ENCODE measurements at places on chromosomes 3 and 15. TPM values are rescaled to one million over a fixed set of nuclear protein-coding genes. Genes with fewer than 3 reads are reported as not detected.

Gene GPR62
- total RNA-seq = 0.19 TPM

Gene REC114
- not detected for total RNA-seq

Gene XPC
- total RNA-seq = 27.3 TPM

Gene JAGN1
- 26.8 TPM for total RNA-seq

GRCh38 chr15:68337826-68338225 lies 60.3 kb downstream of the FEM1B start:
- H3K4me1 ChIP-seq = no peaks in the 10 kb centered on the region
- no peaks in the 10 kb centered on the region for H3K27me3 ChIP-seq
- DNase-seq = no peak
- H3K27ac ChIP-seq = no peak overlapping the region
- H3K36me3 ChIP-seq = no peaks in the 10 kb centered on the region

Gene ADAMTS17
- 1.9 TPM for total RNA-seq

GRCh38 chr15:48006031-48006511 lies 114.7 kb upstream of the SLC24A5 start:
- no peak overlapping the region for H3K27ac ChIP-seq
- DNase-seq = no peak
- no peak overlapping the region for H3K4me3 ChIP-seq
- H3K36me3 ChIP-seq = no peaks in the 10 kb centered on the region

Gene MORC1
- not detected for total RNA-seq

Gene BOC
- total RNA-seq = 6.0 TPM

GRCh38 chr3:52341123-52341522 lies 25.0 kb downstream of the DNAH1 start:
- no peaks in the 10 kb centered on the region for H3K36me3 ChIP-seq
- no peaks in the 10 kb centered on the region for H3K4me1 ChIP-seq
- H3K4me3 ChIP-seq = no peak overlapping the region
- no peak overlapping the region for H3K27ac ChIP-seq
- H3K27me3 ChIP-seq = no peaks in the 10 kb centered on the region

Gene GOLGA6D
- total RNA-seq = 0.73 TPM

DNA sequence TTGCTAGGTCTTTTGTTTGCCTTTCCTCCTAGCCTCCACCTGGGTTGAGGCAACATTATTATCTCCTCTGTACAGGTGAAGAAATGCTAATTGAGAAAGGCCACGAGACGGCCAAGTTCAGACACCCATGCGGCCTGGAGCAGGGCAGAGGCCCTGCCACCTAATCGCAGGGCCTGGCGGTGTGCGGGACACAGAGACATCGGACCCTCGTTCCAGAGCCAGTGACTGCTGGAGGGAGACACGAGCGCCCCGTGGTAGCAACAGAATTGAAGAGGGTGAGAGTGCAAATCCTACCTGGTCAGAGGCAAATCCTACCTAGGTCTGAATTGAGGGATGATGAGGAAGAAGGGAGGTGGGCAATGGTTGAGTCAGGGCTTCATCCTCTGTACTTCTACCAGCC lies 113.8 kb upstream of the MEF2A start:
- H3K4me1 ChIP-seq = peaks cover 4% of the 10 kb centered on the region
- no peaks in the 10 kb centered on the region for H3K27me3 ChIP-seq
- H3K27ac ChIP-seq = no peak overlapping the region
- H3K36me3 ChIP-seq = no peaks in the 10 kb centered on the region
- DNase-seq = no peak

Gene CISH
- total RNA-seq = 1.9 TPM

- H3K27me3 ChIP-seq = peaks cover 26% of the 10 kb centered on the region
- H3K4me1 ChIP-seq = no peaks in the 10 kb centered on the region
- H3K27ac ChIP-seq = no peak overlapping the region
- no peak overlapping the region for H3K4me3 ChIP-seq
- DNase-seq = no peak
Observed at GRCh38 chr3:182121401-182121800, 409.7 kb downstream of the SOX2 start.

- no peaks in the 10 kb centered on the region for H3K4me1 ChIP-seq
- H3K27ac ChIP-seq = no peak overlapping the region
- H3K4me3 ChIP-seq = no peak overlapping the region
- DNase-seq = no peak
- no peaks in the 10 kb centered on the region for H3K27me3 ChIP-seq
- no peaks in the 10 kb centered on the region for H3K36me3 ChIP-seq
Observed at GRCh38 chr15:51931638-51932037, 39.9 kb downstream of the LEO1 start.

GRCh38 chr3:156417559-156418132 lies 137.3 kb downstream of the SSR3 start:
- H3K4me3 ChIP-seq = no peak overlapping the region
- H3K27ac ChIP-seq = no peak overlapping the region
- no peaks in the 10 kb centered on the region for H3K27me3 ChIP-seq
- DNase-seq = no peak

Gene NUTM1
- total RNA-seq = 0.61 TPM

DNA sequence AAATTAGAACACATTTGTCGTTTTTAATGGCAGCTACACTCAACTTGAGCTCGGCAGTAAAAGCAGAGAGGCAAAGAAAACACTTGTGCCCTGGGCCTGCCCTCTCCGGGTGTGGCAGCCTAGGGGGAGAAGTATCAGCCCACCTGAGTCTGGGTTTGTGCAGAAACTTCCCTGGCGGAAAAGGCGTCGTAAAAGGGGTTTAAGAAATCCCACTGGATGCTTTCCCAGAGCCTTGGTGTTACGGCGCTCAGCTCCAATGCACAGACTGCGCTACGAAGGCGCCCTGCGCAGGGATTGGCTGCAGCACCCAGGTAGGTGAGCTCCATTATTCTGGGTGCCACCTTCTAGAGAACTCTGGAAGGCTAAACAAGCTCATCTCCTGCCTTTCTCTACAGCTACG lies 461.5 kb upstream of the NR2F2 start:
- no peak overlapping the region for H3K4me3 ChIP-seq
- no peak overlapping the region for H3K27ac ChIP-seq
- no peaks in the 10 kb centered on the region for H3K36me3 ChIP-seq
- H3K27me3 ChIP-seq = no peaks in the 10 kb centered on the region

DNA sequence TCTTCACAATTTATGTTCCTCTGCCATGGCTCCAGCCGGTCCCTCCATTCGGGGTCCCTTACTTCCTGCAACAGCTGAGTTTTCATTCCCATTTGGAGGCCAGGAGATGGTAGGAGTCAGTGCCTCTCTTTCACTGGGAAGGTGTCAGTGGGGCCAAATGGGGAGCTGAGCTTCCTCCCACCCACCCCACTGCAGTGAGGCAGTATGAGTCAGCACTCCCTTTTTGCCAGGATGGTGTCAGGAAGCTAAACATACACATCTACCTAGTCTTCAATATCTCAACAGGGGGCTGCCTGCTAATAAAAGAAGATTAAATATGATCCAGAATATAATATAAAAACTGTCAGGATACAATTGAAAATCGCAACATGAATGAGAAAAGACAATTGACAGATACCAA lies 12.7 kb upstream of the ACTC1 start:
- no peaks in the 10 kb centered on the region for H3K27me3 ChIP-seq
- no peak overlapping the region for H3K27ac ChIP-seq
- no peaks in the 10 kb centered on the region for H3K4me1 ChIP-seq
- H3K4me3 ChIP-seq = no peak overlapping the region
- DNase-seq = no peak

DNA sequence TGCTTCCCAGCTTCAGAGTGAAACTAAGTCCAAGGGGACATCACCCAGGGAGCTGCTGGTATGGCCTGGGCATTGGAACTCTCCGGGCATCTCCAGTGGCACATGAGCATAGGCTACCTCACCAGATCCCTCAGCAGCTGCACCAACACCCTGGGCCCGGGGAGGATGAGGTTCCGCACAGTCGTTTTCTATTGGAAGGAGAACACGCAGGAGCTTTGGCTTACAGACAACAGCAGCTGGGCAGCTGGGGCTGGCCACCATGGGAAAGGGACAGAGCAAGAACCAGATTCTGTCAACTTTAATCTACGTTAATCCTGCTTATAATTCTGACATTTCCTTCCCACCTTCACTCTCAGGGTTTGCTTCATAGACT lies 65.5 kb downstream of the MYO1E start:
- no peaks in the 10 kb centered on the region for H3K4me1 ChIP-seq
- no peaks in the 10 kb centered on the region for H3K27me3 ChIP-seq
- H3K36me3 ChIP-seq = no peaks in the 10 kb centered on the region
- no peak overlapping the region for H3K27ac ChIP-seq
- H3K4me3 ChIP-seq = no peak overlapping the region

- no peaks in the 10 kb centered on the region for H3K27me3 ChIP-seq
- peaks cover 6% of the 10 kb centered on the region for H3K36me3 ChIP-seq
- no peak for DNase-seq
- H3K27ac ChIP-seq = no peak overlapping the region
- no peak overlapping the region for H3K4me3 ChIP-seq
- H3K4me1 ChIP-seq = no peaks in the 10 kb centered on the region
Observed at GRCh38 chr15:42508263-42508690, 12.8 kb downstream of the SNAP23 start.

GRCh38 chr15:72796515-72797337 lies 13.2 kb upstream of the ADPGK start:
- H3K27me3 ChIP-seq = peaks cover 4% of the 10 kb centered on the region
- peak overlapping the region; percentile 54 for H3K4me3 ChIP-seq
- H3K36me3 ChIP-seq = no peaks in the 10 kb centered on the region
- DNase-seq = peak; percentile 70
- no peak overlapping the region for H3K27ac ChIP-seq
- no peaks in the 10 kb centered on the region for H3K4me1 ChIP-seq

Gene CHRNA3
- 2.1 TPM for total RNA-seq

Gene TMOD2
- total RNA-seq = 4.9 TPM

Gene EPHB1
- total RNA-seq = 5.9 TPM

Gene MYRIP
- 3.4 TPM for total RNA-seq

Measured in H1 (cell line).